ENCODE measurements at places on chromosomes 1 and 21. TPM values are rescaled to one million over a fixed set of nuclear protein-coding genes. Genes with fewer than 3 reads are reported as not detected.

- no peak overlapping the region for H3K27ac ChIP-seq
- H3K36me3 ChIP-seq = no peaks in the 10 kb centered on the region
- no peak for DNase-seq
- H3K4me1 ChIP-seq = peaks cover 10% of the 10 kb centered on the region
Measured at GRCh38 chr1:89990976-89991831, 3.7 kb upstream of the ZNF326 start.

DNA sequence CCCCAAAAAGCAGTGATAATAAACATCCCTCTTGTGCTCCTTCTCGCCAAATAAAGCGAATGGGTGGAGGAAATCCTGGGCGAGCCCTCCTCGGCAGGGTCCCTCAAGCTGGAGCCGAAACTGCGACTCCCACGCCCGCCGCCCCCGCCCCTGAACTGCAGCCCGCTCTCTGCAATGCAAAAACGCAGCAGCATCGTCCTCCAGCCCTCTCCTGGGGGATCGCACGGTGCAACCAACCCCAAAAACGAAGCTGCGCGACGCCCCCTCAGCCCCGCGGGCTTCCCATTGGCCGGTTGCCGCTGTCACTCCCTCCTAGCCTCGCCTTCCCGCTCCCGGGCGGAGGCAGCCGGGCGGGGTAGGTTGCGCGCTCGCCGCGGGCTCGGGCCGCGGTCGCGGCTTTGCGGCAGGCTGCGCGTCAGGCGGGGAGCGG is at the start of gene TMCC2:
TSS of gene TMCC2 (plus strand) at position 363 of the 430 bp plus-strand sequence. CDS start 619 bp downstream, outside the sequence.
- H3K27ac ChIP-seq = peak within 1 kb of the TSS; percentile 79
- peak within 1 kb of the TSS; percentile 96 for H3K4me3 ChIP-seq
- H3K36me3 ChIP-seq = no peaks in the 10 kb centered on the region
- peaks cover 24% of the 10 kb centered on the region for H3K4me1 ChIP-seq
- H3K27me3 ChIP-seq = peaks cover 18% of the 10 kb centered on the region

DNA sequence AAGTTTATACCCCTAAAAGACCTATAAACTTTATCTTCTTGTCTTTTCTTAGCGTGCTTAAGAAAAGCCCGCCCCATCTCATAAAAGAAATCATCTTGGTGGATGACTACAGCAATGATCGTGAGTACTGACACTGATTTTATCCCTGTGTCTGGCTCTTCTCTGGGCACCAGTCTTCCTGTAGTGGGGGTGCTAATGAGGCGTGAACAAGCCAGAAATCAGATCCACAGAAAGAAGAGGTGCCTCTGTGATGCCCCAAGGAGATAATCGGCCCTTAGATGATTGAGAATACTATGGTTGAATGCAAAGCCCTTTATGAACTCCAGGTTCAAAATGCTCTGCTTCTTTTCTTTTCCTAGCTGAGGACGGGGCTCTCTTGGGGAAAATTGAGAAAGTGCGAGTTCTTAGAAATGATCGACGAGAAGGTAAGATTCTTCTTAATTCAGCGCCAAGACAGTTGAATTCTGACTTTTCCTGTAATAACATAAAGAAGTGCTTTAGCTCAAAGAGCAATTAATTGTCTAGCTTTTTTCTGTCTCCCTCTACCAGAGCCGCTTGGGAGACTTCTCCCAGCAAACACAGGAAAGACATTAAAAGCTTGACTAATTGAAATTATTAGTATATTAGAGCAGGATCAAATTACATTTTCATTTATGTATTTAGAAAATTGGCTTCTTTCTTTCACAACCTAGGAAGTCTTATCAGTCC is 169.4 kb downstream of the GALNT2 start:
- H3K36me3 ChIP-seq = peaks cover 9% of the 10 kb centered on the region
- no peaks in the 10 kb centered on the region for H3K27me3 ChIP-seq
- H3K4me1 ChIP-seq = peaks cover 14% of the 10 kb centered on the region
- no peak for DNase-seq
- no peak overlapping the region for H3K27ac ChIP-seq

DNA sequence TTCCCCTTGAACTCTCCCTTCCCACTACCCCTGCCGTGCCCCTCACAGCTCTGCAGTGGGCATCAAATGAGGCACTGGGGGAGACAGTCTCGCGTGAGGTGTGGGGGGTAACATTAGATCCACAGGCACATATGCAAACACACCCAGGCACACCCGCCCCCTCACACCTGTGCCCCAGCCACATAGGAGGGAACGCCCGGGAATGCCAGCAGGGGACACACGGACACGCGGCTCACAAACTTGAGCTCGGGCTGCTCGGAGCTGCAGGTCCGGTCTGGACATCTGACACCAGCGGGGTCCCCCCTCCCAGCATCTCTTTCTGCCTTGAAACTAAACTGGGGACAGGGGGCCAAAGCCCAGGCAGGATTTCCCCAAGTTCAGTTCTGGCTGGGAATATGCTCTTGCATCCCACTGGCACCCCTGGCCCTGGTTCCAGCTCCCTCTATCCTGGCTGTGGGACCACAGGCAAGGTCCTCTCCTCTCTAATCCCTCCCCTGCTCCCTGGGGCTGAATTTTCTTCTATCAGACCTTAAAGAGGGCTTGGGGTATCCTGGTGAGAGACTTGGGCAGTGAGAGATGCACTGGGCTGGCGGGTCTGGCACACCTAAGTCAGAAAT is 30.6 kb downstream of the CDCP2 start:
- peaks cover 2% of the 10 kb centered on the region for H3K27me3 ChIP-seq
- H3K36me3 ChIP-seq = no peaks in the 10 kb centered on the region
- no peak for DNase-seq
- H3K4me3 ChIP-seq = peak overlapping the region; percentile 21
- peaks cover 3% of the 10 kb centered on the region for H3K4me1 ChIP-seq

- no peak for DNase-seq
- no peak overlapping the region for H3K4me3 ChIP-seq
- peaks cover 47% of the 10 kb centered on the region for H3K27me3 ChIP-seq
- H3K27ac ChIP-seq = no peak overlapping the region
- peaks cover 6% of the 10 kb centered on the region for H3K4me1 ChIP-seq
Measured at GRCh38 chr1:204885790-204886189, 15.1 kb downstream of the NFASC start.

THEM5 gene
- total RNA-seq = 0.89 TPM

TSACC gene
- 0.40 TPM for total RNA-seq

FAM151A gene
- not detected for total RNA-seq
